ENCODE measurements at places on chromosomes 2 and 18.

DNA sequence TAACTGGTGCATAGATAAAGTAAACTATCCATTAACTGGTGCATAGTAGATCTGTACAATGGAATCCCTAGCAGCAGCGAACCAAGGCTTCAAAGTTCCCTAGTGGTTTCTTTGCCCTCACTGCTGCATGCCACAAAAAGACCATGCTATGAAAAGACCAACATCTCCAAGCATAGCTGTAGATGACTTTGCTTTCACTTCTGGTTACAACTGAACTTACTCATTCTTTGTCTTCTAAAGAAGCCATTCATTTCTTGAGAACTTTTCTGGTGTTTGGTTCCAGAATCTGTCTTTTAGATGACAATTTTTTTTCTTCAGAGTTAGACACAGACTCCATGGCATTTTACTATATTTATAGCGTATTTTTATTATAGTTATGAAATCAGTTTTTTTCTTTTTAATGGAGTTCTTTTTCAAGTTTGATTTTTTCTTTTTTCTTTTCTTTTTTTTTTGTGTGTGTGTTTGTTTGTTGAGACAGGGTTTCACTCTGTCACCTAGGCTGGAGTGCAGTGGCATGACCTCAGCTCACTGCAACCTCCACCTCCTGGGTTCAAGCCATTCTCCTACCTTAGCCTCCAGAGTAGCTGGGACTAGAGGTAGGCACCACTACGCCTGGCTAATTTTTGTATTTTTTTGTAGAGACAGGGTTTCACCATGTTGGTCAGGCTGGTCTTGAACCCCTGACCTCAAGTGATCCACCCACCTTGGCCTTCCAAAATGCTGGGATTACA, 63.6 kb downstream of the SLC35F5 start:
- DNase-seq, result no peak

DNA sequence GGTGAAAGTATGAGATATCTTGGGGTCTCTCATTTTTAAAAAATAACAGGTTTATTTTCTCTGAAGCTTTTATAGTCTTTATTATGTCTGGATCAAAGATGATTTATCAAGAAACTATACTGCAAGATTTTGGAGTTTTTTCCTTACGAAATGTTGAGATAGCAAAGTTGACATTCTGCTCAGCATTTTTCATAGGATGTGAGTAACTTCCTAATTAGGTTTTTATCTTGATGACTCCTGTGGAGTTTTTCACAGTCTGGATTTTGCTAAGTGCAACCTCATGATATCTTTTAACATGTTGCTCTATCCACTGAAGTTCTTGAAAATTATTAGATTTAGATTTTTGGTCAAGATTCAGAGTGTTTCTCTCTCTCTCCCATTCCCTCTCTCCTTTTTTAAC, 17.8 kb downstream of the TCF7L1 start:
- no peak for DNase-seq

GRCh38 chr18:6613581-6613980, 115.9 kb upstream of the ARHGAP28 start:
- no peak for DNase-seq

GRCh38 chr2:31931916-31932315, 78.9 kb downstream of the MEMO1 start:
- DNase-seq, result no peak

DNA sequence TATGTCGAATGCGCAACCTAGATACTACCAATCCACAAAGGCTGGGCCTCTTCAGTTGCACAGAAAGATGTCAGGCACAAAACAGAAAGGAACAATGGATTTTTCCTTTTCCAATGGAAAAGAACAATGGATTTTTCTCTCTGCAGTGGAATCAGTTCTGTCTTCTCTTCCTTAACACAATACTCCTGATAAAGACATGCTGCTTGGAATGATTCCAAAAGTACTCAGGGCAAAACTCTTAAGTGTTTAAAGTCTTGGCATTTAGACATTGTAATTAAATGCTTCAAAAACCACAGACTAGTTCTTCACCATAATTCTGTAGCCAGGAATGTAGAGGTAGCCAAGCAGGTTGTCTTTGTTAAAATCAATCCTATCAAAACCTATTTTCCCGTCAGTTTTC, 46.7 kb upstream of the FLACC1 start:
- DNase-seq, result no peak

DNA sequence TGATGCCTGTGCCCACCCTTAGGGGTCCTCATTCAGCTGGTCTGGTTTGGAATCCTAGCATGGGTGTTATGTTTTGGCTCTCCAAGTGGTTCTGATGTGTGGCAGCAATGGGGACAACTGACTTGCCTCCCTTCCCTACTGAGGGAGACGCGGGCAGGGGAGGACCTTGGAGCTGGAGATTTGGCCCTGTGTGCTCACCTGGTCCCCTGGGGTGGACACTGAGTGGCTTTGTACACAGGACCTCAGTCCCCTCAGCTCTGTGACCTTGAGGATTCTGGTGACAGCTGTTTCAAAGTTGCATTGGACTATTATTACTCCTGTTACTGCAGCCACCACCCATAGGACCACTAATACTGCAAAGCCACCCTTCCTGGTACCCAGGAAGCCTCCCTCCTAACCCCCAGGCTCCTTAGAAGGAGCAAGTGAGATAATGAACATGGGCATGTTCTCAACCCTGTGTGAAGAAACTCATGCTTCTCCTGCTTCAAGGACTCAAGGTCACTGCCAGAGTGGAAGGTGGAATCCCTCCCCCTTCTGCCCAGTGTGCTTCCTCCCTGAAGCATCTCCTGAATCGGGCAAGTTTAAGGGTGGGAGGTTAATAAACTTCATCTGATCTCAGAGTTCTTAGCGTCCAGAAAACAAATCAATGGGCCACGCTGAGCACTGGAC, 26.5 kb downstream of the TMEM182 start:
- DNase-seq, result no peak

DNA sequence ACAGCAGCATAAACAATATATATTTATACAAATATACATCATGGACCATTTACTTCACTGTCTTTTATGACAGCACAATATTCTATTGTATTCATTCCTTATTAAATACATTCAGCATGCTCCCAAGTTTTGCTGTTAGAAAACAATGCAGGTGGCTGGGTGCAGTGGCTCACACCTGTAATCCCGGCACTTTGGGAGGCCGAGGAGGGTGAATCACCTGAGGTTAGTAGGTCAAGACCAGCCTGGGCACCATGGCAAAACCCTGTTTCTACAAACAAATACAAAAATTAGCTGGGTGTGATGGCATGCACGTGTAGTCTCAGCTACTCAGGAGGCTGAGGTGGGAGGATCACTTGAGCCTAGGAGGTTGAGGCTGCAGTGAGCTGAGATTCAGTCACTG, 39.0 kb downstream of the NPC1 start:
- no peak for DNase-seq

DNA sequence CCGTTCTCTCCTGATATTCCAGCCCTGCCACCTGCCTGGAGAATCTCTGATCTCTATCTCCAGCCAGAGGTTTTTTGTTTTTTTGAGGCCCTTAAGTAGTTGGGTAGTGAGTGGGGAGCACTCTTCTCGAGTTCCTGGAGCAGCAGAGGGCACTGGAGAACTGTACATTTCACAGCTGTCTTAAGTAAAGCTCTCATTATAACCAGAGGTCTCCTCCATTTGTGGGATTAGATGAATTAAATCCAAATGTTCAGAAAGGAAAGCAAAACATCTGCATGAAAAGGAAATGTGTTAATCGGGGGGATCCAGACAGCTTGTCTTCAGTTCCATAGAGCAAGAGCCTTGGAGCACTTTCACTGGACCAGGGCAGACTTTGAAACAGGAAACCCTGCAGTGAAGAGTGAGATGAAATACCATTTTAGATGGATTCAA, 32.8 kb downstream of the AOX1 start:
- no peak for DNase-seq

GRCh38 chr2:220259662-220260061, 632.2 kb downstream of the SLC4A3 start:
- DNase-seq, result no peak

DNA sequence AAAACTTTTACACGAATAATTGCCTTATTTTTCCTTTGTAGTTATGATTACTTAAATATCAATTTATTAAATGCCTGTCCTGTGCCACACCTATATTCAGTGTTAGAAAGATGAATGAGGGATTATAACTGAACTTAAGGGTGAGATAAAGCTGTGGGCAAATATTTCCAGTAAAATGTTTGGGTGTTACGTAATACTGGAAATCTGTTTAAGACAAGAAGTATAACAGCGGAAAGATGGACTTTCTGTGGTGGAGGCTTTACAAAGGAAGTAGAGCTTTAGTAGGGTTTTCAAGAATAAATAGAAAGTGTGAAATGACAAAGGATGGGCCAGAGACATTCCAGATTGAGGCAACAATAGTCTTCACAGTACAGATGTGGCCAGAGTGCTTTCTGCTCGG, 927.0 kb downstream of the DPP10 start:
- DNase-seq, result no peak

- DNase-seq, result no peak
Measured at GRCh38 chr2:204486805-204487204, 58.5 kb upstream of the PARD3B start.

DNA sequence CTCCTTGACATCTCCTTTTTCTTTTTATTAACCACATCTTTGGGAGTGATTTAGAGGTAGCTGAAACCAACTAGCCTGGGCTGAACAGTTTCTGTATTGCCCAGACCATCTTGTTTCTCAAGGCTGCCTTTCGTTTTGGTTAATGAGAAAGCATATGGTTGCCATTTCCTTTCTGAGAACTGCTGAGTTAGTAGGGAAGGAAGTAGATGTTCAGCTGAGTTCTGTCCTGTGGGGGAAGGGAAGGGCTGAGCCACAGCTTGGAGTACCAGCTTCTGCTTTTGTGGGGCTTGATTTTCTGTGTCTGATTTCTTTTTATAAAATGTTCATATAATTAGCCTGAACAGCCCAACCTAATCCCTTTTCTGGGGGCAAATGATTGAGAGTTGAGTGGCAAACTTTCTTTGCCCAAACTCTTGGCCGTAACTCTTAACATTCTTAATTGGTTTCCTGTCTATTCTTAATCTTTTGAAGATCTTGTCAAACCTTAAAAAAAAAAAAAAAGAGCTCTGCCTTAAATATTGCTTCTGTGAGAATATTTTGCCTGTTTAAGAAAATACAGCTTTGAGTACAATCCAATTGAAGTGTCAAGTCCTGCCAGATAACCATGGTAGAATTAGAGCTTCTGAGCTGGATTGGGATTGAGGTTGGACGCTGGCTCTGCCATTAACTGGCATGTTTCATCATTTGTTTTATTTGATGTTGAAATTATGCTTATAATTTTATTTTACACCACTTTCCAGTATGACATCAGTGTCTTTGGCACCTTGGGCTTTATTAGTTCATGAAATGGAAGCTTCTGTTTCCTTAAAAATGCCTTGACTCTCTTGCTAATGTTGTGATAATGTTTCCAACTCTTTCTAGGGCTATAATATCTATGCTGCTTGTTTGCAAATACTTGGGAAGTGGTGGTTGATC, 1.9 kb upstream of the NABP1 start:
- DNase-seq, result no peak

DNA sequence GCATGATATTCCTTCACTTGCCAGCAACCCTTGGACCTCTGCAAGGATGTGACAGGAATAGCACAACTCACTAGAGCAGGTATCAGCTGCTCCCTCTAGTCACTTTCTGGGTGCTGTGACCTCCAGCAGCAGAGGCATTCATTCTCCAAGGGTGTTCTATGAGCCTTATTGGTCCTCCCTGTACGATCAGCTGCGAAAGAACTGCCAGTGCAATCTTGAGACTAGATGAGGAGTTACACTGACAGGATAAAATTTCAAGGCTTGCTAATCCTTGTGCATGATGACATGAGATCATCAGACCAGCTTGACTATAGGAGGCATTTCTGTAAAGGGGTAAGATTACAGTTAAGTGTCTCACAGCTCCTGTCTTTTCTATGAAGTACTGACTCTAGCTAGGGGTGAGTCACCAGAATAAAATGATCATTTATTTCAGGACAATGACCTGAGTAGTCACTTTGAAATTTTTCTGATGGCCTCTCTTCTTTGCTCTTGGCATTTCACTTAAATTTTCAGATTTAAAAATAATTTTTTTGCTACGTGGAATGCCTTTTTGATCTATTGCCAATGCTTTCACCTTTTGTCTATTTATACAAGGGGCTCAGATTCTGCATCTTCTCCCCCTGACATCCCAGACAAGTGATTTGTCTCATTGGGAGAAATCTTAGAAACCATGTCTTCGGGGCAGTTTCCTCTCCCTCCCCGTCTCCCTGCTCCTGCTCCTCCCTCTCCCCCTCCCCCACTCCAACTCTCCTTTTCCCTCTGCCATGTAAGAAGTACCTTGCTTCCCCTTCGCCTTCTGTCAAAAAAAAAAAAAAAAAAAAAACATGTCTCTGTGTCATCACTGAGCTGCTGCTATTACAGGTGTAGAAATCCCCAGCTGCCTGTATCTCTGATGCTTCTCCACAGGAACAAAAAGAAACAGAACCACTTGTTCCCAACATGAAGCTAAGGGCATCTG, 49.2 kb upstream of the FRZB start:
- no peak for DNase-seq

DNA sequence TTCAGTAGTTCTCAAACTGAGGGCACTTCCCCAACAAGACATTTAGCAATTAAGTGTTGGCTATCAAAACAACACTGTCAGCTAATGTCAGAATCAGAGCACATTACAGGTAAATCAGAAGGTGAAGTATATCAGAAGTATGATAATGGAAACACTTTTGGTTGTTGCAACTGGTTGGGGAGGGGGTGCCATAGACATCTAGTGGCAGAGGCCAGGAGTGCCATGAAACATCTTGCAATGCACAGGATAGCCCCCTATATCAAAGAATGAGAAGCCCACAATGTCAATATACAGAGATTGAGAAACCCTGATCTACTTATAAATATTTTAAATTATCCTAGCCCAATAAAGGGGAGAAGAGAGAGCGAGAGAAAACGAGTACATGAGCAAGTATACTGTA, 4.9 kb upstream of the XPO1 start:
- no peak for DNase-seq

DNA sequence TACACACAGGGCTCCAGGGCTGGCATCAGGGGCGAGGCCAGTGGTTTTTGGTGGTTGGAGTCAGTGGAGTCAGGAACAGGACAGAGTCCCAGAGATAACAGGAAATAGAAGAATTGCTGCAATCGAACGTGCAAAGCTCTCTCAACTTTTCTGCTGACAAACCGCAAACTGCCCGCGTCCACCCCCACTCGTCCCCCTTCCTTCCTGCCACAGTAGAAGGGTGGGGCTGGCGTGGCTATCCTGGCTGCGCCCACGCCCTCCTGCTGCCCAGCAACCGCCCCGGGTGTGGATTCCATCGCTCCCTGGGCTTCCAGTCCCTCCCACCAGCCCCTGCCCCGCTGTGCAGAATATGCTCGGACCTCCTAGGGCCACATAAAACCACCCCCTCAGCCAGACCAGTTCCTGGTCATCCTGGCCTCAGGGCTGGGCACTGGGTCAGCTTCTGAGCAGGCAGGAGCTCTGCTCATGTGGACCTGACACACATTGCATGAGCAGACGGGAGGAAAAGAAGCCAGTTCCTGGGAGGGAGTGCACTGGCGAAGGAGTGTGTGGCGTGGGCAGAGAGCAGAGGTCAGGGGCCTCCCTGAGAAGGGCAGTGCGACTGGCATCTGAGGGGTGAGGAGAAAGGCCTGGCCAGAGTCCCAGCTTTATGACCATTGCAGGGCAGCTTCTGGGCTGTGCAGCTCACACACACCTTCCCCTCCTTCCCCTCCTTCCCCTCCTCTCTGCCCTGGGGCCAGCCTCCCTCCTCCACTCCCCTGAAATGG, 85.4 kb upstream of the ATG16L1 start:
- DNase-seq, result no peak

- DNase-seq, result no peak
Measured at GRCh38 chr18:22670914-22671313, 253.2 kb upstream of the CTAGE1 start.
